Inflammatory macrophage (primary cell): ENCODE measurements at places on chromosomes 5 and 9.
A peak's percentile ranks its signal among the peaks of the same experiment; 100 is the strongest.

DNA sequence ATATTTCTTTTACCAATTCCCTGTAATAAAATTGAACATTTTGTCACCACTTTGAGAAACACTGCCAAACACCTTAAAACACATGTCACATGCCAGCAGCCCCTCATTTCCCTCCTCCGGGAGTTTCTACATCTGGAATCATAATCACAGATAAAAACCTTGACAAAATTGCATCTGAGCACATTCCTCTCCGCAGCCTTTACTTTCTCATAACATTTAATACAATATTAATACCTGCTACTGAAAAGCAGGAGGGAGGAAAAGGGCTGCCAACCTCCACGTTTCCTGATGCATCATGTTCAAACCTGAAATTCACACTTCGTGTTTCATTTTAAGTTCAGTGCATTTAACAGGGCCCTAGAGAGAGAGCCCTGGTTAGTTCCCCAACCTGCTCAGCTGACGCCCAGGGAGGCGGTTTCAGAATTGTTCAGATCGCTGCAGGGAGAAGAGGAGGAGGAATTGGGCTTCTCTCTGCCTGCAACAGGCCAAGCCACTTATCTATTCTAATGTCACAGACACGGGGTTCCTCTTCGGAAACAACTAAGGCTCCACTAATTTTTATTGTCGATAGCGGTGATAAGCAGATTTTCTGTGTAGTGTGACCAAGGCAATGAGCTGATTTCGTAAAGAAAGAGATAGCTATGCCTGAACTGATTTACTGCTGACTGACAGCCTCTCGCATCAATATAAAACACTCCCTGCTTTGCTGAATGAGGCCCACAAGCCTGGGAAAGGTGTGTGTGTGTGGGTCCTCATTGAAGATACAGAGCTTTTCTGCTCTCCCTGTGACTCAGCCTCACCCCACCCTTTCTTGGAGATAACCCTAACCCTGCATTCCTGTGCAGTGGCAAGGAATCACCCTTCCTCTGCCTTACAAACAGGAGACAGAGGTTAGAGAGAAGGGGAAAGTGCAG lies 4.9 kb upstream of the LHX2 start:
- peak; percentile 80 for DNase-seq

GRCh38 chr5:23385036-23385435 lies 122.4 kb upstream of the PRDM9 start:
- DNase-seq = no peak

- DNase-seq = no peak
These were observed 134.9 kb downstream of the ATG10 start for GRCh38 chr5:82106756-82107155.

DNA sequence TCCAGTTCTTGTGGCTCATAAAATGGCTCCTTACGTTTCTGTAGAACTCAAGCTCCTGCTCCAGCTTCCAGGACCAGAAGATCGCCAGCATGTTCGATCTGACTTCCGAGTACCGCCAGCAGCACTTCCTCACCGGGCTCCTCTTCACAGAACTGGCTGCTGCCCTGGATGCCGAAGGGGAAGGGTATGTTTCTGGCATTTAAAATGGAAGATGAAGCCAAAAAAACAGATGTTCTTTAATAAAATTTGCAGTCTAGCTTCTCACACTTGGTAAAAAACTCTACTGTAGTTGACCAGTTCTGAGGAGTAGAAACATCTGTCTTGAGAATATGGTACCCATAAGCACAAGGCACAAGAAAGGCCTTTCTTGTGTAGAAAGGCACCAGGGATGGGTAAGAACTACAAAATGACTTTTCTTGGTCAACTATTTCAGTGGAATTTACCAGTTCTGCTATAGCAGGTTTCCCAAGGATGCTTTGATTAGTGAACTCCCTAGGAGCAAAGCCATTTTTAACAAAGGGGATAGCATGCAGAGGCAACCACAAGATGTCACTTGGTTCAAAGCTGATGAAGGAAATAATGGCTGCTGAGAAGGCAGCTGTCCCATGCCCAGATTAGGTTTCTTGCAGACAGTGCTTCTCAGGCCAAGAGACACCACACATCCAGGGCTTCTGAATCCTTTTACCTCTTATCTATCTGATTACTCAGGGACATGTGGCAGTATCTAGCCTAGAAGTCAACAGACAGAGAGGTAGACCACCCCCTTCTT lies 192.4 kb downstream of the DOCK8 start:
- no peak for DNase-seq

DNA sequence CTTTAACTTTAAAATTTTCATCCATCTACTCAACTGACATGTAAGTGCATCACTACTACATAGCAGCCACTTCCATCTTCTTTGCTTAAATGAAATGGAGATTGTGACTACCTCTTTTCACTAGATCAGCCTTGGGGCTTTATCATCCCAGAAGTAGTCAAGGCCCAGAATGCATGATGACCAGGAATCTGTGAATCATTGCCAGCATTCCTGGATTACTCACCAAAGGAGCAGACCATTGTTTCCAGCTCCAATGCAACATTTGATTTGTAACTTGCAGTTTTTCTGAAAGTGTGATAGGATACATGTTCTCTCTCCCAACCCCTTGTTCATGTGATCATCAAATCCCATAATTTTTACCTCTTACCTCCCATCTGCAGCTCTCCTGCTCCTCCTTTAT lies 65.1 kb downstream of the PLPPR1 start:
- no peak for DNase-seq

- no peak for DNase-seq
These were observed 27.8 kb upstream of the GLIS3 start for GRCh38 chr9:4327504-4328191.
